Activated CD4-positive, CD25-positive, alpha-beta regulatory T cell treated with anti-CD3 and anti-CD28 coated beads, Interleukin-2, amount 50 U/mL, for 72 hours (primary cell): ENCODE measurements at places on chromosomes 1 and 21.

GRCh38 chr1:48493970-48494769 lies 22.2 kb upstream of the SPATA6 start:
- no peak for DNase-seq

DNA sequence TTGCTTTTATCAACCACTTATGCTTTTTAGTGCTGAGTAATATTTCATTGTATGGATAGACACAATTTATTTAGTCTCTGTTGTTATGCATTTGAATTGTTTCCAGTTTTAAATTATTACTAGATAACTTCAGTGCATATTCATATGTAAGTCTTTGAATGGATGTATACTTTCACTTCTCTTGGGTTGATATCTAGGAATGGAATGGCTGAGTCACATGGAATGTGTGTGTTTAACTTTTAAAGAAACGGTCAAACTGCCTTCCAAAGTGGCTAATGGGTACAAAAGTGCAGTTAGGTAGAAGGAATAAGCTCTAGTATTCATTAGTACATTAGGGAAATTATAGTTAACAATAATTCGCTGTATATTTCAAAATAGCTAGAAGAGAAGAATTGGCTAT lies 82.4 kb downstream of the NPHS2 start:
- DNase-seq: no peak

GRCh38 chr1:211606332-211606913 lies 27.5 kb upstream of the SLC30A1 start:
- no peak for DNase-seq

DNA sequence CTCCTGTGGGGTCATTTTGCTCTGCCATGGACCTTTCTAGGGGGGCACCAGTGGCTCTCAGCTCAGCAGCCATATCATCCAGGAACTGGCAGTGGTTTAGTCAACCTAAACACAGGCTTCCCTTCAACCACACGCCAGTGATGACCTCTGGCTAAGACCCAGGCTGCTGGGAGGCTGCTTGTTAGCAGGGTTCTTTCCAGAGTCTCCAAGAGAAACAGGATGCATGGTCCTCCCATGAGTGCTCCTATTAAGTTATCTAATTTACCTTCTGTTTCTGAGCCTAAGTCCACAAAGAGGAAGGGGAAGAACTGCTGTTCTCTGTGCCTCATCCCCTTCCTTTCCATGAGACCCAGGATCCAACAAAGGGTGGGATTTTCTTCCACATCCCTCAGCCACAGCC lies 137.3 kb upstream of the PLXNA2 start:
- DNase-seq: no peak

DNA sequence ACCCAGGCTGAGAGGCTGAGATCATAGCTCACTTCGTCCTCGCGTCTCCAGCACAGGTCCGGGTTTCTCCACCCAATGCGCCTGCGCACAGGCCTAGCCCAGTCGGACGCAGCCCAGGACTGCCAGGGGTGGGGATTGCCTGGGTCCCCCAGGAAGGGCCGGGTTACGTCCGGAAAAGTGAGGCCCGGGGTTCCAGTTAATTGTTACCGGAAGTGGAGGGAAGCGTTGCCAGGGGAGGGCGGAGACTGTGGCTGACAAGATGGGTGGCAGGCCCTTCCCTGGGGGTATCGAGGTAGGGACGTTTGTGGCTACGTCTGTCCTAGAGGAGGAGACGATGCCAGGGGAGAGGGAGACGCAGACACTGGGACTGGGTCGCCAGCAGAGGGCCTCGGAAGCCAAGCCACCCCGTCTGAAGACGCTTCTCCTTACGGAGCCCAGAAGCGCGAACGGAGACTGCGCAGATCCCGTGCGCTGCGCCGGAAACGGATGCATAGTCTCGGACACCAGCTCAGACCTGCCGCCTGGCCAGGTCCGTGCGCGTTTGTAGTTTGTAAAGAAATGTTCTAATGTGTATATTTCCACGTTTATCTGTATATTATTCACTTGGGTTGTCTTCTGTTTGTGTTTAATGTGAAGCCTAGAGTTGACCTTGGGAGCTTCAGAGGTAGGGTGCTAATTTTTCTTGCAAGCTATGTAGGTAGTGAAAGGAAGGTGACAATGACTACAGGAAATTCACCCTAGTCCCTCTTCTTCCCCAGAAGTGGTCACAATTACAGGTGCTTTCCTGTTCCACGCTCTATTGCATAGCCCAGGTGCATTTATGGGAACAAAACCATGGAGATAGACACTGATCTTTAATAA lies 7.3 kb downstream of the RSRP1 start:
- peak; percentile 88 for DNase-seq

DNA sequence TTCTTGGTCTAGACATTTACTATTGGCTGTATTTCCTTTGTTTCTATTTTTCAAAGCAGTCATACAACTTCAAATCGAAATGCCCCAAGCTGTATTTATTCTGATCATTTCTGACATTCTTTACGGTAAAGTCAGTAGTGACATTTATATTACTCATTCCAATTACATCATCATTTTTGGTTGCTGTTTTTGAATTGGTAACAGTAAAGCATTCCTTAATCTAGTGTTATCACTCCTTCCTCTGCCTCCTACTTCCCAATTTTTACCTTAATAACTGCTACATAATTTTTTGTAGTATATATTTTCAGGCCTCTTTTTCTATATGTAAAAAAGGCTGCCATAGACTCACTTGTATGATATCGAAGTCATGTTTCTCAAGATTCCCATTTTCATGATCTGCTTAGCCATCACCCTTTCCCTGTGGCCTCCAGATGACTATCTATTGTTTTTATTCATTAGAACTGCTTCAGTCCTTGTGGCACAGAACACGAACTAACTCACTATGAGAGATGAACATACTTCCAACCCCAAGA lies 167.2 kb downstream of the RUNX1 start:
- DNase-seq: no peak

- no peak for DNase-seq
These were observed 11.8 kb downstream of the NFYC start for GRCh38 chr1:40703316-40703715.
